Left kidney (tissue), 8 donors: ENCODE measurements at places on chromosomes 5 and 9. TPM values are rescaled to one million over a fixed set of nuclear protein-coding genes. Genes with fewer than 3 reads are reported as not detected.

- no peak for DNase-seq
Measured at GRCh38 chr9:38129366-38129765, 60.3 kb upstream of the SHB start.

- DNase-seq = no peak
Measured at GRCh38 chr9:69818750-69819345, 1.8 kb upstream of the CFAP95 start.

IL17B gene
- polyA plus RNA-seq = 1.4 TPM

GRCh38 chr5:59661311-59661710, 232.2 kb downstream of the PDE4D start:
- DNase-seq = no peak
